ENCODE measurements at places on chromosomes 13 and 19.

DNA sequence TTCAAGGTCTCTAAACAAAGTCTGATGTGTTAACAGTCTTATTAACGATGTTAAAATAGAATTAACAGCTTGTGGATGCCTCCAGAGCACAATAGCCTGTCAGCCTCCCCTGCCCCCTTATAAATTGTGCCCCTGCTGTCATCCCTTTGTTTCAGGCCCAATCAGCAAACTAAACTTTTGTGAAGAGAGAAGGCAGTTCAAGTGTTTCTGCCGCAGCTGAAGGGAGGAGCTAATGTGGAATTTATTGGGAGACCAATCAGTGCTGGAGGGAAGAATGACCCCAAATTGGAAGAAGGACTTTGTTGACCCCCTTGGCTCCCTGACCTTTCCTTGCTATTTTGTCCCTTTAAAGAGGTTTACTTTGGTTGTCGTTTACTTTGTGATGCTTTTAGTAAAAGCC is 160.5 kb downstream of the TM9SF2 start:
- no peak for DNase-seq

DNA sequence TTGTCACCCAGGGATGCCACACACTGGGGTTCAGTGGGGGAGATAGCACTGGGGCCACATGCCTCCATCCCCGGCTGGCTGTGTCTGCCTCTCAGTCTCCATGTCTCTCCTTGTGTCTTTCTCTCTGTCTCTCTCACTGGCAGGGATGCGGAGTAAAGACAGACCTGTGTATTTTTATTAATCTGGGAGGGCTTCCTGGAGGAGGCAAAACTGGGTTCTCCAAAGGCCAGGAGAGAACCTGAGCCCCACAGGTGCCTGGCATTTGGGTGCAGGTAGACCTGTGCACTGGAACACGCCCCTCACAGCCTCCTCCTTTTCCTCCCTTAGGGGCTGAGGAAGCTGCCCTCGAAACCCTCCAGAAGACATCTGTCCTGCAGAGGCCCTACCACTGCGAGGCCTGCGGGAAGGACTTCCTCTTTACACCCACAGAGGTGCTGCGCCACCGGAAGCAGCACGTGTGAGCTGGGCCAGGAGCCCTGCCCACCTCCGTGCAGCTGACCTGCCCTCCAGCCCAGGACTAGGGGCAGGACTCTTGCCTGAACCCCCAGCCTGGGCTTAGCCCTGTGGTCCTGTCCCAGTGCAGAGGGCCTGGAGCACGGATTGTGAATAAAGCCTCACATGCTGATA is 32.7 kb downstream of the DHX34 start:
- DNase-seq: no peak

GRCh38 chr19:42076380-42076944 is 496 bp downstream of the ZNF574 start:
- no peak for DNase-seq

GRCh38 chr13:24613755-24614154 is 66.5 kb upstream of the ATP12A start:
- no peak for DNase-seq

DNA sequence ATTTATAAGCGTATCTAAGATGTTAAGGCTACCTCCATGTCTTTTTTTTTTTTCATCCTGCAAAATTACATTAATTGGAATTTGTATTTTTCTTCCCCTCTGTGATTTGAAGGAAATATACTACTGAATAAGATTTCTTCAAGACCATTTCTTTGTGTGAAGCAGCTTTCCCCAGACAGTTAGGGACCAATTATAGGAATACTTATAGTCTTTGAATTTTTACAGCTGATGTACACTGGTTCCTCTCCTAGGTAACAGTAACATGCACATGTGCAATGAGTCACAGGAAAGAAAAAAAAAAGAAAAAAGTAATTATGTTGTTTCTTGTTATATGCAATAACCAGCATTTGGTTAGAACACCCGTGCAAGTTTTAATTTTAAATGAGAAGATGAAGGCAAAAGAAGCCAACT is 82.0 kb downstream of the PCDH9 start:
- DNase-seq: no peak

DNA sequence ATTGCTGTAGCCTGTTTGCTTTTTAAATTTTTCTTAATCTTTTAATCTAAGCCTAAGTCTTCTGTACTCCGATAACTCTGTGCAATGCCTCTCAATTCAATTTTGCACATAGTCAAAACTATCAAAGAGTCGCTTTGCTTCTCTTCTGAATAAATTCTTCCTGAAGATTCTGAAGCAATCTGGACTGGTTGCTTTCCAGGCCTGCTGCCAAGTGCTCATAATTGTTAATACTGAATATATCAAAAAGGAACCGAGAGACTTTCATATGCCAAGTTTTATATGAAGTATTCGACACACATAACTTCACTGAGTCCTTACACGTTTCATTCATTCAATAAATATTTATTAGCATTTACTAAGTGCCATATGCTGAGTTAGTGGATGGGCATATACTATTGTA is 91.3 kb downstream of the EDNRB start:
- no peak for DNase-seq

DNA sequence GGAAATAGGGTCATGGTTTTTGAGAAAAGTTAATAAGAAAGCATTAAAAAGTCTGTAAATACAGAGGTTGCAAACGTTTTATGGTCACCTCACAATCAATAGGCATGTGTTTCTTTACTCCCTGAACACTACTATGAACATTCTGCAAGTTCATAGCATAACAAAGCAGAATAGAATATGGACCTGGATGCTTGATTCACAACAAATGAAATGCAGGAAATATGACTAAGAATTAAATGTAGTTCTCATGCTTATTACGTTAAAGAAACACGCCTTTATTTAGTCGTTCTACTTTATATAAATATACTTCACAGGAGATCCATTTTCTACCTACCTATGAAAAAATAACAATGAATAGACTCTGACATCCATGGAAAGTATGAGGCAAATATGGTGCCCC is 344.0 kb downstream of the KCTD12 start:
- DNase-seq: no peak

- no peak for DNase-seq
Measured at GRCh38 chr13:45954836-45955800, 97.4 kb downstream of the ZC3H13 start.

- no peak for DNase-seq
Measured at GRCh38 chr13:52852444-52852843, 4.0 kb upstream of the PCDH8 start.

- DNase-seq: no peak
Measured at GRCh38 chr13:94623316-94623715, 21.7 kb downstream of the GPR180 start.

DNA sequence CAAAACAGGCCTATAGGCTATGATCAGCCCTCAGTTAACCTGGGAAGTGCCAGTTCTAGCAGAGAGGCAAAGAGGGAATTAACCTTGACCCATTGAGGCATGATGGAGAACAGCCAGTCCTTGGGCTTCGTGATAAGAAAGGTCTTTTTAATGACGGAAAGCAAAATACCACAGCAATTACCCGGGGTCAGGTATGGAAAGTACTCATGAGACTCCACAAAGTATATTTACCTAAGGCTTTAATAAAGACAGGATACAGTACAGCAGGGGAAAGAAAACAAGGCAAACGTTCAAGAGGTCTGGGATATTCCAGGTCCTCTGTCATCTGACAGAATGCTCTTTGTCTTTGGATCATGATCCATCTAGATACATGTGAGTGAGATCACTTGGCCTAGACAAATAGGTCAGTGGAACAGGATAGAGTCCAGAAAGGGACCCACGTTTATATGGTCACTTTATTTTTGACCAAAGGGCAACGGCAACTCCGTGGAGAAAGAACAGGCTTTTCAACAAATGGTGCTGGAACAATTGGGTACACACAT is 52.2 kb downstream of the WDFY2 start:
- DNase-seq: no peak

DNA sequence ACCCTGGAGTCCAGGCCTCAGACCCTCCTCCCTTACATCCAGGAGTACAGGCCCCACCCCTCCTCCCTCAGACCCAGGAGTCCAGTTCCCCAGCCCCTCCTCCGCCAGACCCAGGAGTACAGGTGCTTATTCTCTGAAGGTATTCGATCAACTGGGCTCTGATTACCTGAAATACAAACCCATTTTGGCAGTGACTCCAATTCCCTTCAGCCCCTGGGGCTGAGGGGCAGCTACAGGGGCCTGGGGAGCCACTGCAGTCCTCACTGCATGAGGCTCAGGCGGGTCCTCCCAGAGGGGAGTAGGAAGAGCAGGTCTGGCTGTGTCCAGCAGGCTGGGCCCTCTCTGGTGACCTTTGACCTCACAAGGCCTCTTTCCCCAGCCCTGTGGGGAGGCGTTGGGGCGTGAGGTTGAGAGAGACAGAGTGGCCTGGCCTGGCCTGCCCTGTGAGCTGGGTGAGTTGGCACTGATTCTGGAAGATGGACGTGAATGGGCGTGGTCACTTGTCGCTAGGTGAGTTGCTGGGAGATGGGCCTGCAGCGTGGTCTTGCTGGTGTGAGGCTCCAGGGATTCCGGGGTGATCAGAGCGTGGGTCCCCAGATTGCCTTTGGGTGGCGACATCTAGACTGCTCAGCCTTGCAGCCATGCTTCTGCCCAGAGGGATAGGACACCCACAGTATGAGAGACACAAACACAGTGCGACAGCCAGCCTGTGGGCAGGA is 3.1 kb downstream of the BCAT2 start:
- DNase-seq: no peak

Data from brain pericyte (primary cell).